SK-N-DZ (cell line): ENCODE measurements at places on chromosomes 4 and X.

DNA sequence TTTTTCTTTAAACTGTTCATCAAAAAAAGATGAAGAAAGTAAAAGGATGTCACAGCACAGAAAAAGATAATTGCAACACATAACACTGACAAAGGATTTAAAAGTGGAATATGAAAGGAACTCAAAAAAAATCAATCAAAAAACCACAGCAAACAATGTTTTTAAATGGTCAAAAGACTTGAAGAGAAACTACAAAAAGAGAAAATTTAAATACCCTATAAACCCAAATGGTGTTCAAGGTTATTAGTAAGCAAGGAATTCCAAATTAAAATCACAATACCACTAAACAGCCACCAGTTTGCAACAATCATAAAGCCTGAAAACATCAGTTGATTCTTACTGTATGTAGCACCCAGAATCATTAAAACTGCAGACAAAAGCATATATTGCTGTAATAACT is 36.5 kb upstream of the PCDH10 start:
- no peak for DNase-seq

- no peak for DNase-seq
Measured at GRCh38 chr4:183384516-183384915, 59.9 kb upstream of the CDKN2AIP start.

DNA sequence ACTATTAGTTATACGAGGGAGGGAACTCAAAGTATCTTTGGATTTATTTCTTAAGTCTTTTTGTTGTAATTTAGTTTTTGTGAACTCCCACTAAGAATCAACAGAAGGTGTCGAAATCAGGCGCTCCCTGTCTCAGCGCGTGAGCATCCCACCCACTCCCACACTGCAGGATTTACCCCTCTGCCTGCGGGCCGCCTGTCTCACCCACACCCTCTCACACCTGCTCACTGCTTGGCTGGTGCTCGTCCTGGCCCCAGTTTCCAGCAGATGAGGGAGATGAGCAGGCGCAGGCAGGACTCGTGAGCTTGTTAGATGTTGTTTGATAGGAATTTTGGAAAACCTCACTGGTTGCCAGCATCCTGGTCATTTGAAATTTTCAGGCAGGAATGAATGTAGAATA is 20.8 kb upstream of the HGFAC start:
- no peak for DNase-seq

GRCh38 chr4:84441758-84442377 is 57.2 kb downstream of the NKX6-1 start:
- no peak for DNase-seq

GRCh38 chr4:159484864-159485263 is 382.0 kb downstream of the RAPGEF2 start:
- DNase-seq = no peak

GRCh38 chrX:21806691-21807090 is 32.7 kb upstream of the MBTPS2 start:
- no peak for DNase-seq

DNA sequence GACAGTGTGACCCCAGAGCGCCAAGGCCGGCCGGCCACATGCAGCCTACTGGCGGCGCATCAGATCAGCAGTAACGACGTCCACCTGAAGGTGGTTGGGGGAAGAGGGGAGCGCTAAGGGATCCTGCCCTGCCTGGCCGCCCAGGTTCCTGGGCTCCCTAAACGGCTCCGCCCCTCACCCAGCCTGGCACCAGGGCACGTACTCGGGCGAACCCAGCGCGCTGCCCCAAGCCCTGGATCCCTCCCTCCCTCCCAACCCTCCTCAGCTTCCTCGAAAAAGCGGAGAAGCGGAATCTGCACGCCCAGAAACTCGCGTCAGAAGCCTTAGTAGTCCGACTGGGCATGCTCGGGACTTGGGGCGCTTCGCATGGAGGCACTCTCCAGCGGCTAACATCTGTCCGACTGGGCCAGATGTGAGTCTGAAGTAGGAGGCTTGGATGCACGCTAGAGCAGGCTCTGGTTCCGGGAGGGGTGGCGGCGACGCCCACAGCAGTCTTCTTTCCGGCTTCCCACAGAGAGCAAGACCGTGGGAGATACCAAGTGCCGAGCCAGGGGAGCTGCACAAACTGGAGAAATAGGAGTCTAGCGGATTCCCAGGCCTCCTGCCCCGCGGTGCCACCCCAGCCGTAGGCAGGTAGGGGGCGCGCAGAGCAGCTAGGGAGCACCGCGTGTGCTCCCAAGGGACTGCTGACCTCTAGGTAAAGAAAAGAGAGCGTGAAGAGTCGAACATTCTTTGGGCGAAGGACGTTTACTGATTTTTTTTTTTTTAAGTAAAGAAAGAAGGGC is 114.3 kb upstream of the TEX13C start:
- DNase-seq = peak; percentile 29

GRCh38 chr4:108382751-108383150 is 214.0 kb upstream of the LEF1 start:
- DNase-seq = no peak

DNA sequence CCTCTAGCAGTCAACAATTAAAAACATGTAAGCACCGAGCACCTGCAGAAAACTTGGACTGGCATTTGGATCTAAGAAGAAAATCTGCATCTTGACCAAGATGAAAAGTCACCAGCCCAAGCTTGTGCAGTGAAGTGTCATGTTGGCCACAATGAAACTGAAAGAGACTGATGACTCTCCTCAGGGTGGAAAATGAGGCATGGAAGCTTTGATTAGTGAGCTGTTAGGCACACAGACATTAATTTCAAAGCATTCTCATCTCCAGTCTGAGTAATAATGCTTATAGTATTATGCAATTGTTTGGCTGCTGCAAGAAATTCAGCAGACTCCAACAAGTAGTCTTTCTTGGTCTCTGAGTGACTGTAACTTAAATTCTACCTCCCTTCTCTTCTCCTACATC is 150.1 kb downstream of the AR start:
- no peak for DNase-seq

GRCh38 chr4:102632241-102633065 is 128.3 kb downstream of the MANBA start:
- DNase-seq = no peak

GRCh38 chrX:106707771-106708454 is 18.6 kb upstream of the RNF128 start:
- no peak for DNase-seq

GRCh38 chr4:118396881-118397622 is 44.2 kb upstream of the PRSS12 start:
- DNase-seq = no peak

DNA sequence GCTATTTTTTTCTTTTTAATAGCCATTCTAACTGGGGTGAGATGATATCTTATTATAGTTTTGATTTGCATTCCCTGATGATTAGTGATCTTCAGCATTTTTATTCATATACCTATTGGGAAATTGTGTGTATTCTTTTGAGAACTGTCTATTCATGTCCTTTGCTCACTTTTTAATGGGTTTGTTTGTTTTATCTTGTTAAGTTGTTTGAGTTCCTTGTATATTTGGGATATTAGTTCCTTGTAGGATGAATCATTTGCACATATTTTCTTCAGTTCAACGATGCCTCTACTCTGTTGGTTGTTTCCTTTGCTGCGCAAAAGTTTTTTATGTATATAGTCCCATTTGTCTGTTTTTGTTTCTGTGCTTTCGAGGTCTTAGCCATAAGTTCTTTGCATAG is 43.1 kb upstream of the DRP2 start:
- no peak for DNase-seq

GRCh38 chr4:111854494-111855087 is 290.7 kb upstream of the FAM241A start:
- DNase-seq = peak; percentile 61

GRCh38 chr4:105343146-105343931 is 130.5 kb downstream of the PPA2 start:
- no peak for DNase-seq

- DNase-seq = peak; percentile 66
Measured at GRCh38 chrX:130186651-130187050, 14.9 kb downstream of the RAB33A start.

- DNase-seq = no peak
Measured at GRCh38 chr4:62256479-62256878, 1056.4 kb downstream of the ADGRL3 start.

DNA sequence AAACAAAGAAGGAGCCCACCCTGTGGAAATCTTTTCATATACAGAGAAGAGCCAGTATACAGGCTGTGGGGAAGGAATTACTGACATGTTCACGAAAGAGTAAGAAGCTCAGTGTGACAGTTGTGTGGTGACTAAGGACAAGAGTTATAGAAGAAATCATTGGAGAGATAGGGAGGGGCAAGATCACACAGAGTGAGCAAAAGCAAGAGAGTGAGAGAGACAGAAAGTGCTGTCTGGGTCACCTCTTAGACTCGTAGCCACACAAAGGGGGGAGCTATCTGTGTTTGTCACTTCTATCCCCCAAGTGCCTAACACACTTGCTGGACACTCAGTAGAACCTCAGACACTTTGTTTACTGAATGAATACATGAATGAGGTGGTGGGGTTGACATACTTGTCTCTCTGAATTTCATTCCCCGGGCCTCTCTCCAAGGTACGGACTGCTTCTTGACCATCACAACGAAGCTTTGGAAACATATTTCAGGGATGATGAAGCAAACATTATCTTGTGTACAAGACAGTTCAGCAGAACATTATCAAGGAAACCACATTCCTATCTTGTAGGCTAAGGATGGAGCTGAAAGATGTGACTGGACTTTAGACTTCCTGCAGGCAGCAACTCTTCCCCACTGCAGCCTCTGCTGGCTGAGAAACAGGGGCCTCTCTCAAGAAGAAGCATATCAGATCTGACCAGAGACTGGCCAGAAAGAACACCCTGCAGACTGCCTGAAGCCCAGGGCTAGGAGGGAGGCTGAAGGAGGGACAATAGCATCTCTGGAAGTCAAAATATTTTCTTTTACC is 168.2 kb downstream of the AMELX start:
- no peak for DNase-seq

DNA sequence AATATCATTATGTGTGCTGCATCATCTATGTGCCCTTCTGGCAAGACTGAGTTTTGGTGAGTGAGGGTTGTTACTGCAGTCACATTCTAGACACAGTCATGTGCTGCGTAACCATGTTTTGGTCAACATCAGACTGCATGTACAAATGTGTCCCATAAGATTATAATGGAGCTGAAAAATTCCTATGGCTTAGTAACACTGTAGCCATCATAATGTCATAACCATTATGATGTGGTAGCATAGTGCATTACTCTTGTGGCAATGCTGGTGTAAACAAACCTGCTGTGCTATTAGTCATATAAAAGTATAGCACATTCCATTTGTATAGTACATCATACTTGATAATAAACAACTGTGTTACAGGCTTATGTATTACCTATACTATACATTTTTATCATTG is 198.1 kb upstream of the NUDT6 start:
- DNase-seq = no peak

DNA sequence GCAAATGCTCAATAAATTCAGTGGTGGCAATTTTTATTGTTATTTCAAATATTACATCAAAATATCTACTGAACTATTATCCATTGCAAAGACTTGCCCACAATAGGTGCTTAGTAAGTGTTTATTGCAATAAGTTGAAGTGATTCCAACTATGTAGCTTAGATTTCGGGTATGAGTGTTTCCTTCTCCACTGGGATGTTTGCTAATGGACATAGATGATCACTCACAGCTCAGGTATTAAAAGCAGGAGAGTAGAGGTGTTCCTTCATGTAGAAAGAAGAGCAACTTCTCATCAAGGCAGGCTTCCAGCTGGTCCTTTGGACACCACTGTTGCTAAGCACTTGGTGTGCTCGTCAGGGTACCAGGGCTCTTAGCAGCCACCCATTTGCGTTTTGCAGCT is 66.3 kb upstream of the MTM1 start:
- DNase-seq = no peak

DNA sequence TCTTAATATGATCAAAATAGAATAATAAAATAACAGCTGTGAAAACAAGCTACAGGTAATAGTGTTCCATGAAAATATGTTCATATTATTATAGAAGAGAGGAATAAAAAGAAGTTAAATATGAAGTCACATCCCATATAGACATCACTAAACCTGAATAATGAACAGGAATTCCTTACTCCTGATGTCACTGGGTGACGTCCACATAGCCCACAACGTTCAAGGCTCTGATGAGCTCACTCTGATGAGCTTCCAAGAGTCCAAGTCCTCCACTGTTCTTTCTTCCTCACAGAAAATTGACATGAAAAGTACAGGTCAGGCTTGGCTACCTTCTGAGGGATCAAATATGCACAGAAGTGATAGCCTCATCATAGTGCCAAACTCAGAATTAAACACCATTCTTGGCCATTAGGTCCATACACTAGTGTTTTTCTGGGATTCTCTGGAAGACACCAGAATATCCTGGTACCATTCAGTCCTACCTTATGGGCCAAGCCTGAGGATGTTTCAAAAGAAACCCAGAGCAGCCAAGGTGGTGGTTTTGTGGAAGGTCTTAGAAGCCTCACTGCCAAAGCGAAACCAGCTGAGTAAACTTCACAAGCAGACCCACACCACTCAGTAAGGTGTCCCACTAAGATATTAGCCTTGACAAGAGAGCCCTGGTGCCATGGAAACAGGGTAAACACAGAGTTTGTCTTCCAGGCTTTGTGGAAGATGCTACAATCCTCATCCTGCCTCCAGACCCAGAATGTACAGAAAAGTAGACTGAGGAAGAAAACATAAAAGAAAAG is 138.4 kb upstream of the HHIP start:
- DNase-seq = no peak

DNA sequence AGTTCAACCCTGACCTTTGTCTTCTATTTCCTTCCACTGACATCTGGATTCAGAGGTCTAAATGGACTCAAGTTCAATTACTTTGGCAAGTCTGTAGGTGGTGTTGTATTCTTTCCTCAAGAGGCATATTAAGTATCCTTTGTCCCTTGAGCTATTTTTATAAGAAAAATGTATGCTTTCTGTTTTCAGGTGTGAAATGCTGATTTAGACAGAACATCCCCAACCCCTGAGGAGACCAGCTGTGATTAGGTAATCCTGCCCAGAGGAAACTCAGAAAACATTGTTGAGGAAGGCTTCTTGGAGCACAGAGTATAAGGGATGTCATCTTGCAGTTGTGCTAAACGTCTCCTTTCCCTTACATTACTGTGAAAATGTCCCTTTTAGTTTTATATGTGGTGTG is 46.6 kb upstream of the EGFL6 start:
- DNase-seq = no peak

DNA sequence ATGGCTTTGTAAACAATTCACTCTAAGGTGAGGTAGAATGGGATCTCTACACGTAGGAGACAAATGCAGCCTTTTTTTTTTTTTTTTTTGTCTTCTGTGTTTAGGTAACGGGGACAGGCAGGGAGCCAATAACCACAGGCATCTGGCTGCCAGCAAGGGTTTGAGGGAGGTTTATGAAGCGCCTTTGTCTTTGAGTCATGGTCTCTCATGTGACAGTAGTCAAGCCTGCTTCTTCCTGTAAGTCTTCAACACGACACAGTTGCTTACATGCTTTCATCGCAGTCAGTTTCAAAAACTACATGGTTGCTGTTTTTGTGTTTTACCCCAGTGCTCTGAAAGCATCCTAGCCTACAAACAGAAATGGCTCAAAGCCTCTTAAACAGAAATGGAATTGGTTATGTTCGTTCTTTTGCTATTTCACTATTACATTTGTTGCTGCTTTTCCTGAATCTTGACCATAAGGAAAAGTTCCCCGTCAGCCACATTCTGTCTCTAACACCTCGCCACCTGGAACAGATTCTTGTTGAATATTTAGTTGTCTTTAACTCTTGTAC is 127.8 kb upstream of the METTL14 start:
- DNase-seq = no peak

- DNase-seq = no peak
Measured at GRCh38 chr4:86007042-86007441, 352.8 kb downstream of the MAPK10 start.
